Left ventricle myocardium superior (tissue), 1 donor: ENCODE measurements at places on chromosomes 2 and 18. TPM values are rescaled to one million over a fixed set of nuclear protein-coding genes. Genes with fewer than 3 reads are reported as not detected.

GRCh38 chr18:26642440-26643348 lies 94.3 kb upstream of the KCTD1 start:
- no peak for DNase-seq

Gene ERFE
- total RNA-seq = not detected

Gene HYCC2
- total RNA-seq = 12.7 TPM

GRCh38 chr2:204249437-204249836 lies 295.8 kb upstream of the PARD3B start:
- no peak for DNase-seq

Gene ARHGAP25
- 5.4 TPM for total RNA-seq

DNA sequence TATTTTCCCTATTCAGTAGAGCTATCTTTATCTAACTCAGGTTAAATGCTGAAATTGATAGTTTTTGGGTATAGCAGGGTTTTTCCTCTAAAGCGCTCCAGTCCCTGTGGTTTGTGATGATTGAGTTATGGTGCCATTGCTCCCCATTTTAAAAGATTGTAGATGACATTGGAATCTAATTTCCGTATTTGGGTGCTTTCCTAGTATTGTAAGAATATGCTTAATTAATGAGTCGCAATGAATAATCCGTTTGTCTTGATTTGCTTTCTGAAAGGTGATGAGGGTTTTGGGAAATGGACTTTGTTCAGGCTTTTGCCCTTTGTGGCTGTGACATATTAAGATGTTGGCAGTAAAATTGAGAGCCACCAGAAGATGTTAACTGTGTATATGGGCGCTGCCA lies 3.9 kb downstream of the RPS7 start:
- no peak for DNase-seq

DNA sequence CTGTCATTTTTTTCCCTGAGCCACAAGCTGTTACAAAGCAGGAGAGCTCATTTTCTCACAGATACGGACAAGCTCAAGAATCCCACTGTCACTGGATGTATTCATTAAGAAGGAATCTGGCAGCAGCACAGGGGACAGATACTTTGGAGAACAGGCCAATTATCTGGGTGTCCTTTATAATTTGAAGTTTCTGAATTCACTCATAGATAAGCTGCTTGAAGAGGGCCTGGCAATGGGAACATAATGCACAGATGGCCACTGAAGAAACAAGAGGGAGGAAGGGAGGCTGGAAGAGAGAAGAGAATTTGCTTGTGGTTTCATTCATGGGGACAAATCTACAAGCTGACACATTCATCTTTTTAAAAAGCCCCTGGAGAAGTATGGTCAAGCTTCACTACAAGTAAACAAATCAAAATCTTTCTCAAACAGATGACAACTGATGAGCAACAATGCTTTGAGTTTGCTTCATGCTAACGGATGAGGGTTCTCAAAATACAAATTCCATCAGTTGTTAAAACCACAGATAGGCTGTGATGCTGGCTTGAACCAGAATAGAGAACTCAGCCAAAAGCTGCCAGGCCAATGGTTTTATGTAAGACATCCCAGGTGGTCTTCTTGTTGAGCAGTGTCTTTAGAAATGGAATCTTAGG lies 11.9 kb downstream of the BCL2 start:
- DNase-seq = no peak

Gene HOXD4
- total RNA-seq = 0.22 TPM

Gene ZNF385B
- total RNA-seq = 4.1 TPM

DNA sequence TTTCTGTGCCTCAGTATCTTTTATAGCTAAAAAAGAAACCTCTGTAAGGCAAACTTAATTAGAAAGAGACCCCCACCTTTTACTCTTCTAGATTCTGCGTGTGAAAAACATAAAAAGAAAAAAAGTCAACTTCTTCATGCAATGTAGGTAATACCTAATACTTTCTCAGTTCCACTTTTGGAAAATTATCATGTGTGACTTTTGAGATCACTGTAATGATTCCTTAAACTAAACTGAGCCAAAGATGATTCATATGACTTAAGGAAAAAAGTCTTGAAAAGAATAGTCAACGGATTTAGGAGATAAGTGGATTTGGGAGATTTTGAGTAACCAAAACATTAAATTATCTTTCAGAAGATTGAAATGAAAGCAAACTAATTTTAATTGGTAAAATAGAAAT lies 48.9 kb downstream of the PLEKHA3 start:
- DNase-seq = no peak

- DNase-seq = no peak
Observed at GRCh38 chr18:77012806-77013541, 119.6 kb downstream of the MBP start.

Gene CXCR2
- 1.1 TPM for total RNA-seq
